ENCODE measurements at places on chromosomes 2 and 18.

DNA sequence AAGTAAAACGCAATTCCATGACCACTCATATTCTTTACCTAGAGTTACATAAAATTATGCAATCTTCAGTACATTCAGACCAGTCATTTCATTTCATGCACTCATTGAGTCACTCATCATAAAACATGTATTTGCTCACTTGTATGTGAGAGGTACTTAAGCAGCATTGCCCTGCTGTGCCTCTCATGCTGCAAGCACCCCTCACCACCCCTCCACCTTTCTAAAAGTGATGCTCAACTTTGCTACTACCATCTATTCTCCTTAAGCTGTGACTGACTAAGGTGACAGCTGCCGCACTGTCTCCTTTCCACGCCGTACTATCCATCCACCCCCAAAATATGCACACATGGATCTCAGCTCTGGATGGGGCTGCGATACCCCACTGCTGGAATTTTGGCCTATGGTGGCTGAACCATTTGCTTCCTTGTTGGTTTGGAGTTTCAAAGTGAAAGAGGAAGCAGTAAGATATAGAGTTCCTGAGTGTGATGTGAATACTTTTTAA is 7.2 kb downstream of the ARHGAP25 start:
- peak; percentile 4 for DNase-seq

- DNase-seq: no peak
These were observed 32.1 kb downstream of the MAP4K4 start for GRCh38 chr2:101729521-101730190.

DNA sequence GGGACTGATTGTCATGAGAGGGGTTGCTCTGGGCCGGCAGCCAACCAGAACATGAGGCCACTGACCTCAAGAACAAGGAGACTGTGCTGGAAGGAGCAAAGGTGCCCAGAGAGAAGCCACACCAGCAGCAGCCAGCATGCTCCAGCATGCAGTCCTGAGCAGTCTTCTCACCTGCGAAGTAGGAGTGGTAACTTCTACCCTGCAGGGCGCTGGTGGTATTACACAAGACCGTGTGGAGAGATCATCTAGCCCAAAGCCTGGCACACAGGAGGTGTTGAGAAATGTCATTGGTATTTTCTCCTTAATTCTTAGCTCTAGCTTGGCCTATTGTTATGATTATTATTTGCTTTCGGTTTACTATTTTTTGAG is 132.7 kb downstream of the TSN start:
- DNase-seq: no peak

DNA sequence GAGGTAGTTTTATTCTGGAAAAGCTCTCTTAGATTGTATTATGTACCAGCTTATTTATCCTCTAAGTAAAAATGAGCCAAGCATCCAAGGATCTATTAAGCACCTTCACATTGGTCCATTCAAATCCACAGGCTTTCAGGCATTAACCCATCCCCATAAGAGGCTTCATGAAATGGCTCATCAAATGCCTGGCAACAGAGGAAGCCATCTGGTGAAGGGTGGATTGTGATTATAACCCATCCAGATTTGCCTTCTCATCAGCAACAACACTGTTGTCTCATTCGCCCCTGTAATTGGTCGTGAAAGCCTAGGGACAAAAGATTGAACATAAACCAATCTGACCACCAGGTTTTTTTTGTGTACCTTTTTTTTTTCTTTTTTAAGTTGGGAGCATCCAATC is 134.3 kb upstream of the TACR1 start:
- DNase-seq: no peak

GRCh38 chr2:75055820-75056675 is 97.6 kb downstream of the POLE4 start:
- no peak for DNase-seq

DNA sequence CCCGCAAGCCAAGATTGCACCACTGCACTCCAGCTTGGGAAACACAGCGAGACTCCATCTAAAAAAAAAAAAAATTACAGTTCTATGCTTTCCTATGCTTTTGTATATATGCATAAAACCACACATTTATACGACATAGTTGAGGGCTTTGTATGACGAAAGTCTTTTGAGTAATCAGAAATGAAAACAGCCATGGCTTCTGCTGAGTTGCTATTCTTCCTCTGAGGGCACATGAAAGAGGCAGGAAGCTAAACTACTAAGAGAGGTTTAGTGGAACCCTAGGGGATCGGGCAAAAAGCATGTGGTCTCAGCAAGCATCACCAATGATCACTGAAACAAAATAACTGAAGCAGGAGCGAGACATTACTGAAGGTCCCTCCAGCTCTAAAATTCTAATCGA is 99.6 kb downstream of the ZAP70 start:
- no peak for DNase-seq

DNA sequence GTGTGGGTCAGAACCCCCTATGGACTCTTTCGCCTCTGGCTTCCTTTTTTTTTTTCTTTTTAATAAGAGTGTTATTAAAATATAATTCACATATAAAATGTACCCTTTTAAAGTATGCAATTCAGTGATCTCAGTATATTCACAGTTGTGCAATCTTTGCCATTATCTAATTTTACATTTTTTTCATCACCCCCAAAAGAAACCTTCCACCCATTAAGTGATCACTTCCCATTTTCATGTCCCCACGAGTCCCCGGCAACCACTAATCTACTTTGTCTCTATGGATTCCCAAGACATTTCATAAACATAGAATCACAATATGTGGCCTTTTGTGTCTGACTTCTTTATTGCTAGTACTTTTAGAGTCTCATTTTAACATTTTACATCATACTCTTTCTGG is 38.7 kb upstream of the ANXA4 start:
- DNase-seq: no peak

DNA sequence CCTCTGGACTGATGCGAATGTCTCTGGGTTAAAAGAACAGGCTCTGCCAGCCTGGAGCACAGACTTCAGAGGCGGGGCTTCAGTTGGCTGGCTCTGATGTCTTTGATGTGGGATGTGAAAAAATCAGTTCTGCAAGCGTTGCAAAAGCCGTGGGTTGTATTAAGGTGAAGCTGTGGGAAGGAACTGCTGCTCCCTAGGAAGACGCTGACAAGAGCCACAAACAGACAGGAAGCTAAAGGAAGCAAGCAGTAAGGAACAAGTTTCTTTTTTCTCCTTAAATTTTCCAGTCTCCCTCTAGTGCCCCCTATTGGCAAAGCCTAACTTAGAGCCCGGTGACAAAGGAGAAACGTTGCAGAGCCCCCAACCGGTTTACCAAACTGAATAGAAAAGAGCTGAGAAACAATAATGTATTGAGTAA is 239.0 kb downstream of the CCDC178 start:
- DNase-seq: no peak

GRCh38 chr2:229301237-229301636 is 30.1 kb upstream of the PID1 start:
- no peak for DNase-seq

GRCh38 chr2:239466061-239466754 is 65.4 kb upstream of the HDAC4 start:
- no peak for DNase-seq

GRCh38 chr18:36636237-36636817 is 192.5 kb downstream of the TPGS2 start:
- DNase-seq: no peak

DNA sequence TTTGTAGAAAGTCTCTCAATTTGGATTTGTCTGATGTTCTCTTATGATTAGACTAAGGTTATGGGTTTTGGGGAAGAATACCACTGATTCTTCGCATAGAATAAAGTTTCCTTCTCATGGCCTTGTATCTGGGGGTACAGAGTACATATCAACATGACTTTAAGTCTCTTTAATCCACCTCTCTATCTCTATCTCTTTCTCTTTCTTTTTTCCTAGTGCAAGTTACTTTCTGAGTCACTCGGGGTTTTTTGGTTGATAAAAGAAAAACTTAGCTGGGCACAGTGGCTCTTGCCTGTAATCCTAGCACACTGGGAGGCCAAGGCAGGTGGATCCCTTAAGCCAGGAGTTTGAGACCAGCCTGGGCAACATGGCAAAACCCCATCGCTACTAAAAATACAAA is 100.1 kb upstream of the MAP4K3 start:
- DNase-seq: no peak

DNA sequence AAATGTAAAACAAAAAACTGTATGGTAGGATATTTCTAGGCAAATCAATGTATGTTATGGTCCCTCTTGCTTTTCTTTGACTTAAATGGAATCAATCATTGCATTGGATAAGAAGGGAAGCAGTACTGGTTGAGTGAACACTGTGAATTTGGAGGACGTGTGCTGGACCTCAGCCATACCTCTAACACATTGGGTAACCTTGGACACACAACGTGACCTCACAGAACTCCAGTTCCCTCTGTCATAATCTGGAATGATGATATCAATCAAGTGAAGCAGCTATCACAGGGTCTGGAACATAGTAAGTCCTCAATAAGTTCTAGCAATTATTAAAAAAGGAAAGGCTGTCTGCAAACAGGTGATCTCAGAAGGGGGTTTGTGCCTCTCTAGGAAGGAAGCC is 474.9 kb upstream of the TCF4 start:
- DNase-seq: no peak

DNA sequence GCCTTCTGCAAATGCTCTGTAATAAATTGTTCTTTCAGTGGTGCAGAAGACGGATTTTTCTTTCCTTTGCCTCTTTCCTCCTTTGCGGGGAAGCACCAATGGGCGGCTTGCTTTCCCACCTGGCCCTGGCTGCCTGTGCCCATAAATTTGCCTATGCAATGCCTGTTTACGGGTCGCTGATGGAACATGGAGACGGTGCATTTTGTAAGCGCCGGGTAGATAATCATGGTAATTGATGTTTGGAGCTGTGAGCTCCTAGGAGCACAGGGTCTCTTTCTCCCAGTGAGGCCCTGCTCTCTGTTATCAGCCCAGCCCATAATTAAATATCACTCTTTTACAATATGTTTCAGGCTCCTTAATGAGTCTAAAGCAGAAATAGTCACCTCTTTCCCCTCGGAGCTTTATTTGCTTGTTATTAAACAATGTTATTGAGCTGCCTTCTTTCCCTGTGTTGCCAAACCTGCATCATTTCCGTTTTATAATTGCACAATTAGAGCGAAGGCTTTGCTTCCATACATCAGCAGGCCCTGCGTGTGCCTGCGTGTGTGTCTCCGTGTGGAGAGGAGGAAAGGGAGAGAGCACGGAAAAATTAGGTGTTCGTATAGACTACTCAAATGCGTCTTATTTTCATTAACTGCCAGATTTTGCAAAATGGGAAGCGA is 437.4 kb upstream of the POU3F3 start:
- no peak for DNase-seq
